Left ventricle myocardium inferior (tissue), 1 donor: ENCODE measurements at places on chromosomes 5 and 9. TPM values are rescaled to one million over a fixed set of nuclear protein-coding genes. Genes with fewer than 3 reads are reported as not detected.

DNA sequence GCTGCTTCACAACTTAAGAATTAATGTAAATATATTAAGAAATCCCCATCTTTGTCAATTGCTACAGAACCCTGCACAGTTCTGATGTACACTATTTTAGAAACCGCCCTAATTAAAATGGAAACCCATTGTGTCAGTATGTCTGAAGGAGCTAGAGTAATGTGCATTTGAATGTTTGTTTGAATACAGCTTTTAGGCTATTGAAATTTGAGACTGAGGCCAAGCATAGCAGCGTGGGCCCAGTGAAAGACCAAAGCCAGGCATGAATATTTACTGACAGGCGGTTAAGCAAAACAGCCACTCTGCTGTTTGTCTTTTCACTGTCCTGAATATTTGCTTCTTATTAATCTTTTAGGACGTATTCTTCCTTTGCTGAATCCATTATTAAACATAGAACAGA is 252.3 kb downstream of the IZUMO3 start:
- H3K4me1 ChIP-seq = no peaks in the 10 kb centered on the region
- H3K27me3 ChIP-seq = no peaks in the 10 kb centered on the region
- no peak for DNase-seq
- H3K27ac ChIP-seq = no peak overlapping the region

DNA sequence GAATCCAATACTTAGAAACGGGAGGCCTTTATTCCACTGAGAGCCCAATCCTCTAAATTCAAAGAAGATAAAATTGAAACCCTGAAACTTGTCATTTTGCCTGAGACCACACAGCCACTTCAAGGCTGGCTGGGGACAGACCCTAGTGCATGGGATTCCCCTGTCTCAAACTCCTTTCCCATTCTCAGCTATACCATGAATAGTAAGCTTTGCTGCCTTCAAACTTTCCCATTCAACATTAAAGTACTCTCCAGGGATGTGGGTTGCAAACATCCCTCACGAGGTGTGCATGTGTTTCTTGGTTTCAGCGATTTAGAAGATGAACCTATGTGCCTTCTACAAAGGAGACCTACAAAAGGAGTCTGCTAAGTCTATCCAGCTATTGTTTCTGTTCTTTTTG is 64.6 kb downstream of the GABRB2 start:
- no peak overlapping the region for H3K4me3 ChIP-seq
- H3K27me3 ChIP-seq = no peaks in the 10 kb centered on the region
- H3K36me3 ChIP-seq = no peaks in the 10 kb centered on the region
- DNase-seq = no peak

Gene GCNT4
- 0.27 TPM for total RNA-seq

GRCh38 chr5:74587300-74587699 is 53.2 kb downstream of the ENC1 start:
- no peak for DNase-seq
- peak overlapping the region; percentile 52 for H3K27ac ChIP-seq
- no peaks in the 10 kb centered on the region for H3K36me3 ChIP-seq
- no peaks in the 10 kb centered on the region for H3K27me3 ChIP-seq

DNA sequence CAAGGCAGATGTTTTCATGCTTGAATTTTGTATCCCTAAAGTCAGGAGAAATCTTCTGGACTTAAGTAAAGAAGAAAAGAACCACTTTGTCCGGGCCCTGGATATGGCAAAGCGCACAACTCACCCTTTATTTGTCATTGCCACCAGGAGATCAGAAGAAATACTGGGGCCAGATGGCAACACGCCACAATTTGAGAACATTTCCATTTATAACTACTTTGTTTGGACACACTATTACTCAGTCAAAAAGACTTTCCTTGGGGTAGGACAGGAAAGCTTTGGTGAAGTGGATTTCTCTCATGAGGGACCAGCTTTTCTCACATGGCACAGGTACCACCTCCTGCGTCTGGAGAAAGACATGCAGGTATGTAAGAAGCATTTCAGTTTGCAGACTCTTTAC is 2.3 kb downstream of the TYRP1 start:
- peak overlapping the region; percentile 63 for H3K27ac ChIP-seq
- DNase-seq = peak; percentile 27
- no peaks in the 10 kb centered on the region for H3K36me3 ChIP-seq
- no peaks in the 10 kb centered on the region for H3K27me3 ChIP-seq

DNA sequence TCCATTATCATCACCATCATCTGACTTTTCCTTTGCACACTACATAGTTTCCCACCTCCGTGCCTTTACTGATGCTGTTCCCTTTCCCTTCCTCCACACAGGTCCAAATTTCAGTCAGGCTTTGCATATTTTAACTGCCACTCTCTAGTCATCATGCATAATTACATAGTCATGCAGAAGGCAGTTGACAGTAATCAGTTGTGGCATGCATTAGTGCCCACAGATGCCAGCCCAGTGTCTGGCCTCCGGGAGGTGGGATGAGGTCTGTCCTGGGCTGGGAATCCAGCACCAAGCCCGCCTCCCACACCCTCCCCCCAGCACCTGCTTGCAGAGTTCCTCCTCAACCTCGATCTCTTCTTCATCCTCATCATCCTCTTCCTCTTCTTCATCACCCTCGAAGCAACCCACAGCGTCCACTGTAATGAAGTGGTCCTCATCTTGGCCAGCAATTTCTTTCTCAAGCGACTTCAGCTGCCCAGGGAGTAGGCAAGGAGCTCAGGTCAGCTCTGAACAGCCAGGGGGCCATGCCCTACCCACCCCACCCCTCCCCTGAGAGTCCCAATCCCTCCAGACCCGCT is 8.8 kb downstream of the BBLN start:
- H3K27ac ChIP-seq = no peak overlapping the region
- peaks cover 77% of the 10 kb centered on the region for H3K36me3 ChIP-seq
- H3K4me1 ChIP-seq = no peaks in the 10 kb centered on the region
- no peak overlapping the region for H3K4me3 ChIP-seq

Gene IL13
- total RNA-seq = not detected

DNA sequence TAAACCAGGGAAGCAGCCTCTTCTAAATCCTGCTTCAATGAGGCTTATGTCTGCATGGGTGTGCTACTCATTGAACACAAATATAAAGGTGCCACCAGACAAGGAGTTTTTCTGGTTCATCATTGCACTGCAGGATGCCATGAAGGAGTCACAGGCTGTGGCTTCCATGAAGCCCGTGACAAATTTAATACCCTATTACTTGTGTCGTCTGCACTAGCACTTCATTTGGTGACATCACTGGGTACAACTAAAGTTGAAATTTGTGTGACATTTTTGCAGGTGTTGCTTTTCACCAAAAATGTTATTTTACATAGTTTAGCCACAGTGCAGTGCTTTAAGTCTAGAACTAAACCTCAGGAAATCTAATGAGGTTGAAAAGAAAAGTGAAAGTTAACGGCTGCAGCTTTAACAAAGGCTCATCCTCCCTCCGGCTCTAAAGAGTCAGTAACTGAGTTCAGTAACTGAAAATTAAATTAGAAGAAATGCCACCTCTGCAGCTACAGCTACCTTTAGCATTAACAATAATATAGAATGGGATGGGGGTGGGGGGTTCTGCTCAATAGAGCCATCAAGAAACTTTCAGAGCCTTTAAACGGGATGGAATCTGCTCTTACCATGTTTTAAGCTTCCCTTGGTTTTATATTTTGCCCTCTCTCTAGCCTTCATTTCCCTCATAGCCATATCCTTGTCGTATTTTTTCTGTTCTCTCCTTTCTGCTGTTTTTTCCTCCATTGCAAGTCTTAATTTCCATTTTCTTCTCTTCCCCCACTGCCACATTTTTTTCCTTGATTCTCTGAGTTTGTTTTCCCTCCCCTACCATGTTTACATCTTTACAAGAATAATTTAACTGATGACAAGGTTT is 233.8 kb upstream of the TMEM161B start:
- H3K4me3 ChIP-seq = peak overlapping the region; percentile 65
- no peak for DNase-seq
- H3K36me3 ChIP-seq = no peaks in the 10 kb centered on the region
- H3K27me3 ChIP-seq = no peaks in the 10 kb centered on the region
- H3K27ac ChIP-seq = peak overlapping the region; percentile 50

Gene TPM2
- total RNA-seq = 1,070 TPM

DNA sequence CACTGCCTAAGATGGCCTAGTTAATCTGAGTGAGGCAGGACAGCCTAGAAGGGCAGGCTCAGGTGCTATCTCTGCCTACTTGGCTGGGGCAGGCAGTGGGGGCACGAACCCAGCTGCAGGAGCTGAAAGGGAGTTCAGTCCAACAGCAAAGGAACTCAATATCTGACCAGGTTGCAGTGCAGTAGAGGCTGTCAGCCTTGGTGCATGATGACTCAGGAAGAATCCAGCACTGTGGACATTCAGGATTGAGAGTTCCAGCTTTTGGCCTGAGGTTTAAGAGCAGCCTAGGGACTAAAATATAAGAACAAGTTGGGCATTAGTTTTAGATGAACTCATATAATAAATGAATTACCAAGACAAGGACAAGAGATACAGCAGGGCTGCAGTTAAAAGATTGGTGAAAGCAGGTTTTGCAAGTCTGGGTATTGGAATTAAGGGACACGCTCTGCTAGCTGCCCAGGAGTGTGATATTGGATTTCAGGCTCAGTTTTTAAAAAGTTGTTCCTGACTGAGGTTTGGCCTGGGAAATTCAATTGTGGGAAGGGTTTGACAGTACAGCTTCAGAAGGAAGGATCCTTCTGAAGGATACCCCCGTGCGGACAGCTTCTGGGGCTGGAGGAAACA is 64.7 kb upstream of the ATG10 start:
- no peak overlapping the region for H3K27ac ChIP-seq
- no peak overlapping the region for H3K4me3 ChIP-seq
- no peak for DNase-seq

- H3K4me3 ChIP-seq = no peak overlapping the region
- H3K27me3 ChIP-seq = no peaks in the 10 kb centered on the region
- no peaks in the 10 kb centered on the region for H3K4me1 ChIP-seq
- H3K27ac ChIP-seq = no peak overlapping the region
- no peak for DNase-seq
These were observed 44.7 kb downstream of the SLIT3 start for GRCh38 chr5:169256191-169256590.

DNA sequence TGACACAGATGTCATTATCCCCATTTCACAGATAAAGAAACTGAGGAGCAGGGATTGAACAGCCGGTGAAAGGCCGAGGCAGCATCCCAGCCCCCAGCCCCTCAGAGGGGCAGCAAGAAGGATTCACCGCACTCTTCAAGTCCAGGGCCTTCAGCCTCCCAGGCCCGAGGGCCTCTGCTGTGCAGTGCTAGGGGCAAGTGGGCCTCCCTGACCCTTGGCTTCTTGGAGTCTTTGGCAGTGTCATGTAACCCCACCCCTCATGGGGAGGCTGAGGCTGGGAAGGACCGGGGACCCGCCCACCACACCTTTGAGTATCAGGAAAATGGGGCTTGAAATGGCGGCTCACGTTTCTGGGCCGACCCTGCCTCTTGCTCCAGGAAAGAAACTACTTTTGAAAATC is 28.7 kb upstream of the RXRA start:
- peaks cover 19% of the 10 kb centered on the region for H3K4me1 ChIP-seq
- DNase-seq = peak; percentile 5
- no peaks in the 10 kb centered on the region for H3K27me3 ChIP-seq

DNA sequence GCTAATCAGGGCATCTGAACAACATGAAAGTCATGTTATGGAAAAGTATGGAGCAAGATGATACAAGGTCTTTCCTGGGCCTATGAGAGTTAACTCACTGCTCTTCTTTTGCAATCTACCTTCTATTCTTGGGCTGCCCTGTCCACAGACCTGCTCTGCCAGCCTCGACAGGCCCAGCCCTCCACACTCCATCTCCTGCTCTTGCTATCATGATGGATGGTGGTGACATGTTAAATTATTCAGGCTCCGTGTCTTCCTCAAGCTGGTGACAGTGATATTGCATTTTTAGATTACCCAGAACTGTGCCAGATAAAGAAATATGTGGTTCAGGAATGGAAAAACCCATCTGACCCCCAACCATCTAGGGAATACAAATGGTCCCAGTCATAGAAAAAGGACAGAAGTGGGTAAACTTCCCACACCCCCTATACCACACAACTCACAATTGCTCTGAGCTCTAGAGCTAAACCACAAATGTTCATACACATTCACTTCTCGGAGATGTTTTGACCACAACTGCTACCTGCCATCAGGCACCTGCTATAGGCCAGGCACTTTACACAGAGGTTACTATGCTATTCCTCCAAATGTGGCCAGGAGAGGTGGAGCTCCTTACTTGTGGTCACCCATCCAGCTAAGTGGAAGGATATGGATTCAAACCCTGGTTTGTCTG is 311.3 kb downstream of the ASTN2 start:
- no peak overlapping the region for H3K4me3 ChIP-seq
- no peak overlapping the region for H3K27ac ChIP-seq
- H3K4me1 ChIP-seq = no peaks in the 10 kb centered on the region
- no peaks in the 10 kb centered on the region for H3K36me3 ChIP-seq
- no peaks in the 10 kb centered on the region for H3K27me3 ChIP-seq

Gene CPLANE1
- total RNA-seq = 8.3 TPM

DNA sequence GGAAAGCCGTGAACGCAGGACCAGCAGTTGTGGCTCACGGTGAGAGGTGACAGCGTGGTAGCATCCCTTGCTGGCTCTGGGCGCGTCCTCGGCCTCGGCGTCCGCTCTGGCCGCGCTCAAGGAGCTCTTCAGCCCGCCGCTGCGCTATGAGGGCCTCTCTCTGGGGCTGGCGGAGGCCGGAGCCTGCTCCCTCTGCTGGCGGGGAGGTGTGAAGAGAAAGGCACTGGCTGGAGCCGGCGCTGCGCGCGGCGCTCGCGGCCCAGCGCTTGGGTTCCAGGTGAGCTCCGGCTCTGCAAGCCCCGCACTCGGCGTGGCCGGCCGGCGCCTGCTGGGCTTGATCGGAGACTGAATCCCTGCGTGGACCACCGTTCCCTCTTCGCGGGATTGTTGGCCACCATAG is 705.6 kb downstream of the SEMA5A start:
- no peaks in the 10 kb centered on the region for H3K27me3 ChIP-seq
- H3K4me3 ChIP-seq = no peak overlapping the region
- no peaks in the 10 kb centered on the region for H3K4me1 ChIP-seq
- no peaks in the 10 kb centered on the region for H3K36me3 ChIP-seq
- DNase-seq = no peak
